GM12891 (cell line): ENCODE measurements at places on chromosomes 3 and 15.

DNA sequence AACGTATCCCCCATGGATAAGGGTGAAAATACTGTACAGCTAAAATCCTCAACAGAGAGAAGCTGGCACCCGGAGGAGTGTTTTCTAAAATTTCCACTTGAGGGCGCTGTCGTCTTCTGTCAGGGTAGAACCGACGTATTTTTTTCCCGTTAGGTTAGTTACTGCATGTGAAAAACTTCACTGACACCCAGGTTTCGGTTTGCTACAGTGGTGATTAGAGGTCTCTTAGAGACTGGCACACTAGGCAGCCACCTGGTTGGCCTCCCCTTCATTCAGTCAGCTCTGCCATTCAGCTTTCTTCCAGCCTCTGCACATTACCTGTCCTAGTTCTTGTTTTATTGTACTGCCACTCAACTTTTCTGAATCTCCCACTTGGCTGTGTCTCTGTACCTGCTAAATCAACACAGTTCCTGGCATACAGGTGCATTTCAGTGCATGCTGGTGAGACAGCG lies 18.4 kb downstream of the CCK start:
- DNase-seq: no peak

DNA sequence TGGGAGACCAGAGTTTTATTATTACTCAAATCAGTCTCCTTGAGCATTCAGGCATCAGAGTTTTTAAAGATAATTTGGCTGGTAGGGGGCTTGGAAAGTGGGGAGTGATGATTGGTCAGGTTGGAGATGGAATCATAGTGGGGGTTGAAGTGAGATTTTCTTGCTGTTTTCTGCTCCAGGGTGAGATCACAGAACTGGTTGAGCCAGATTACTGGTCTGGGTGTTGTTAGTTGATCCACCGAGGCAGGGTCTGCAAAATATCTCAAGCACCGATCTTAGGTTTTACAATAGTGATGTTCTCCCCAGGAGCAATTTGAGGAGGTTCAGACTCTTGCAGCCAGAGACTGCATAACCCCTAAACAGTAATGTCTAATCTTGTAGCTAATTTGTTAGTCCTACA lies 141.0 kb downstream of the OTOL1 start:
- no peak for DNase-seq

DNA sequence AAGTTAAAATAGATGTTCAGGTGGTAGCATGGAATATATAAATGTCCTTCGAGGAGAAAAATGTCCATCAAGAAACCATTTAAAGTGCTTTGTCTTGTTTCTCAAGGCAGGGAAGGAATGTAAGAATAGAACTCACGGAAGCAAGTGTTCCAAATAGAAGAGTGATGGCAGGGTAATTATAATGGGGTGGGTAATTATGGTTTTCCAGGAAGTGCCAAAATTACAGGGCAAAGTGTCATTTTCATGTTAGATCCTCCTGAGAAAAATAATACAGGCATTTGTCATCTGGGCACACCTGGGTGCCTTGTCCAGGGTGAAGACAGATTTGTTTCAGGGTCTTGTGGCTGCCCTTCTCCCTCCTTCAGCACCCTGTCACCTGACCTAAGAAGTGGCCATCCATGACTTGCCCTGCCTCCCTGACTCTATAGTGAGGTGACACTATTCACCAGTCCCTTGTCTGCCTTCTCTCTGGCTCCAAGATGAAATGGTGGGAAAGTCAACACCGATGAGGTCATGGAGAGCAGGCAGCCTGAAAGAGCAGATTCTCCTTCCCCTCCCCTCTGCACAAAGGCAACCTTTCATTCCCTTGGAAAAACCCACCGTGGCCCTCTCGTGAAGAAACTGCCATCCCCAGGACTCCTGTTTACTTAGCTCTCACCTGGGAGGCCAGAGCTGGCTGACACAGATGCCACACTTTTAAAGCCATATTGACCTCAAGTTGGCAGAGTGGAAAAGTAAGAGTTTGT lies 45.1 kb upstream of the AMOTL2 start:
- DNase-seq: no peak

DNA sequence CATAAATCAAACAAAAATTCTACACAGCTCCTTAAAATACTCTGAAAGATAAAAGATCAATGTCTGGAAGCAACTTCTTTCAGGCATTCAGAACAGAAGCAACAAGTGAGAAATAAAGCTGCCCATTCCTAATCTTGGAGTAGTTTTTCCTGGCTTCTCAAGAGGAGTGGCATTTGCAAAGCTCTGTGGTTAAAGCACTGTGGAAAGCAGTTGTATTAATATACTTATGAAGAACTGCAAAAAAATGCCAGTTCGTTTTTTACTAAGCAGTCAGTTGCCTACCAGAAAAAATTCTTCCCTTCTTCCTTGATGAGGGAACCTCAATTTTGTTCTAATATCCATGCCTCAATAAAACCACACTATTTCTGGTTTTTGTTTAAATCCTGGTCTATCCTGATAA lies 197.8 kb downstream of the TNIK start:
- no peak for DNase-seq

DNA sequence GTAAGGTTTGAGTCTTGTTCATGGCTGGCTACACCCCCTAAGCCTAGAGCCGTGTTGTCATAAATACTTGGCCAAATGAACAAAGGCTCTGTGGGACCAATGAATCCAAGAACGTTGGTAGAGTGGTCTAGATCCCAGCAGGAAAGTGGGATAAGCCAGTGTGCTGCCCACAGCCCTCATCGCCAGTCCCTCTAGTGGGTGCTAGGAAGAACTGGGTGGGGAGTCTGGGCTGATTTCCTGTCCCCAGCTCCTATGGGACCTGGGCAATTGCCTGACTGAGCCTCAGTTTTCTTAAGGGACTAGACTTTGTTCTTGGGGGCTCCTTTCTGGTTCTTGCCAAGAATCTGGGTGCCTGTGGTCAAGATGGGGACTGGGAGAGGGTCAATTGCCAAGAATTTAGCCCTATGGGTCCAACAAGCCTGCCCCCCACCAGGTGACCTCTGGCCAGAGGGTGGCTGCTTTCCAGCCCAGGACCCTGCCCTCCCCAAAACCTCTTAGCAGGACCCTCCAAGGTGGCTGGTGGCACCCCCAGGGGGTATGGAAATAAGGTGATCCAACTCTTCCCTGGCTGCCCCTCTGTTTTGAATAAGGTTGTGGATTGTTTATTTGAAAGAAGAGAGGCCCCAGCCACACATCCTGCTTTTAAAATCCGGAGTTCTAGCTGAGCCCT lies 42.7 kb downstream of the SMAD6 start:
- DNase-seq: no peak

DNA sequence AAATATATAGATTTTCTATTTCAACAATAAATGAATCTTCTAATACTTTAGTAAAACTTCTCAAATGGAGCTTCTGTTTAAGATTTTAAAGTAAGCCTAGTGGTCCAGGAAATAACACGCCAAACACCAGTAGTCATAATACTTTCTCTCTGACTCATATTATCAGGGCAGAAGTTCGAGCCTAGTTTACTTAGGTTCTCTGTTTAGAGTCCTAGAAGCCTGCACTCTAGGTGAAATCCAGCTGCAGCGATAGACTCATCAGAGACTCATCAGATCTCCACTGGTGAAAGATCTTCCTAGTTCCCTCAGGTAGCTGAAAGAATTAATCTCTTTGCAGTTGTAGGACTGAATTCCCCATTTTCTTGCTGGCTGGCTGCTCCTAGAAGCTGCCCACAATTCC lies 552.5 kb upstream of the ROBO2 start:
- DNase-seq: no peak

GRCh38 chr15:67836134-67836455 lies 3.8 kb downstream of the RNU6-1 start:
- no peak for DNase-seq

- DNase-seq: peak; percentile 75
Observed at GRCh38 chr15:40279437-40280141, 3.3 kb downstream of the ANKRD63 start.

DNA sequence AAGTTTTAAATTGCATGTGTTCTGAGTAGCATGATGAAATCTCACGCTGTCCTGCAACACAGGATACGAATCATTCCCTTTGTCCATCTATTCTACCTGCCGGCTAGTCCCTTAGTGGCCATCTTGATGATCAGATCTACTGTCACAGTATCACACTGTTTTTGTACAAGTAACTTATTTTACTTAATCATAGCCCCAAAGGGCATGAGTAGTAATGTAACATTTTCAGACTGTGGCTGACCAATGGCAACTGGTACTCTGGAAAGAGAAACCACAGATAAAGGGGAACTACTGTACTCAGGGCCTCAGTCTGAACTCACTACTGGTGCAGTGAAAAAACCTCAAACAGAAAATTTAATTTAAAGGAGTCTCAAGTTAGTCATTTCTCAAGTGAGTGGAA lies 127.3 kb upstream of the MRPL3 start:
- DNase-seq: peak; percentile 27

DNA sequence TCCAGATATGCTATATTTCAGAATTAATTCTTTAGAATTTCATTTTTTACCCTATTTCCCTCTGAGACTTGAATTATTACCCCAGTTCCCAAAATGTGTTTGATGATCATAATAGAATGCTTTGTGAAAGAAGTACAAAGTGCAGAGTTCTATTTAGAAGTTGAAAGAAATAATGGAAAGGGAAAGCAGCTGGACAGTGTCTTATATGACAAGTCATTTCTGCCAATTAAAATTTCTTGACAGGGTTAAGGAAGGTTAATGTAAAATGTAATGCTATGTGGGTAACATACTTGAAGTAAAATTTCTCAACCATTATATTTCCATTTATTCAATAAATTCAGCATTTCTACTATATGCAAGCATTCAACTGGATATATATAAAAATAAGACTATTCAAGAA lies 33.1 kb downstream of the FGF7 start:
- DNase-seq: no peak

DNA sequence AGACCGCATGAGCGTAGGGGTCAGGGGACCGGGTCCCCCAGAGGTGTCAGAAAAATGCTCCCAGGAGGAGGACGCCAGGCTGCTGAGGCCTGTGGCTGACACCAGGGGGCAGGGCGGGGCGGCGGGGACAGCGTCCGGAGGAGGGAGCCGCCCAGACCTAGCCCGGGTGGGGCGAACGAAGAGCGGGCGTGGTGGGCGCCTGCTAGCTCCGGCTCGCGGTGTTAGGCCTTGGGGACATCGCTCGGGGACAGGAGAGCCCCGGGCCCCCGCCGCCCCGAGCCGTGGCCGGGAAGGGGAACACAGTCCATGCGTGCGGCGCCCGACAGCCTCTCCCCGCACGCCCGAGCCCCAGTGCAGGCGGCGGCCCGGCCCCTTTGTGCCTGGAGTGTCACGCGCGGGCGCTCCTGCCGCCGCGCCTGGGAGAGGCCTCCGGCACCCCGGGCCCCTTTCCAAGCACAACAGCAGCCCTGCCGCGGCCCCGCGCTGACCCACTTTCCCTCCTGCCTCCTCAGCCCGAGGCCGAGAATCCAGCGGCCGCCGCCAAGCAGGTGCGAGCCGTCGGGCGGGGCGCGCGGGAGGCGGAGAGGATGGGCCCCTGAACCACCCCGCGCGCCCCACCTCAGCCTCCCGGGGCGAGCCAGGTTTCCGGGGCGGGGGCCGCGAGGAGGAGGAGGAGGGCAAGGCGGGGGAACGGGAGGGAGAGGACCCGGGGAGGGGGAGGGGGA lies 111.0 kb upstream of the KLF13 start:
- DNase-seq: peak; percentile 90

GRCh38 chr15:35557012-35557411 lies 11.0 kb upstream of the DPH6 start:
- no peak for DNase-seq

DNA sequence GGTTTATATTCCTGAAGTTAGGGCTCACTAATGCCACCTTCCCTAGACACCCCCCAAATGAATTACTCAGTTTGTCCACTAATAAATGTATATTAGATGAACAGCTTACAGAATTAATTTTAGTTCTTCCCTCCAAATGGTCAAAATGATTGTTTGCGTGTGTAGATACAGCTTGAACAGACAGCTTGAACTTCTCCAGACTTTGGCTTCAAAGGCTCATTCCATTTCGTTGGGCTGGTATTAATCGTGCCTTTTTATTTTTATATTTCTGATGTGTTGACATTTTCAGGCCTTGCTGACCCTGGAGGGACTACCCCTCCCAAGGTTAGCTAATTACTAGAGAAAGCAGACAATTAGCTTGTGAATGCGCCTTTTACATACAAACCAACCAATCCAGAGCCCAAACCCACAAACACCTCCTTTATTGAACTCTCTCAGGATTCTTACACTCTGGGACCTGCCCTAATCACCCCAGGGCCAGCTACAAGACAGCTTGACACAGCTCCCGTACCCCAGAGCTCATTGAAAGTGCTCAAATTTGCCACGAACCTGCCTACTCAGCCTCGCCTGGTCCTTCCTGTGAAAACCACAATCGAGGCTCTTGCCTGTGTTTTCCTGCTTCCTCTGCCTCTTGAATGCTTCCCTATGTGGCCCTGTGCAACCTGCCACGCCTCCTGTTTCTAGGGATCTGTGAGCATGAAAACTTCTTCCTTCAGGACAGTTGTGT lies 40.3 kb downstream of the RPL22L1 start:
- DNase-seq: no peak

- no peak for DNase-seq
Observed at GRCh38 chr3:196287090-196287439, 461 bp downstream of the PCYT1A start.

DNA sequence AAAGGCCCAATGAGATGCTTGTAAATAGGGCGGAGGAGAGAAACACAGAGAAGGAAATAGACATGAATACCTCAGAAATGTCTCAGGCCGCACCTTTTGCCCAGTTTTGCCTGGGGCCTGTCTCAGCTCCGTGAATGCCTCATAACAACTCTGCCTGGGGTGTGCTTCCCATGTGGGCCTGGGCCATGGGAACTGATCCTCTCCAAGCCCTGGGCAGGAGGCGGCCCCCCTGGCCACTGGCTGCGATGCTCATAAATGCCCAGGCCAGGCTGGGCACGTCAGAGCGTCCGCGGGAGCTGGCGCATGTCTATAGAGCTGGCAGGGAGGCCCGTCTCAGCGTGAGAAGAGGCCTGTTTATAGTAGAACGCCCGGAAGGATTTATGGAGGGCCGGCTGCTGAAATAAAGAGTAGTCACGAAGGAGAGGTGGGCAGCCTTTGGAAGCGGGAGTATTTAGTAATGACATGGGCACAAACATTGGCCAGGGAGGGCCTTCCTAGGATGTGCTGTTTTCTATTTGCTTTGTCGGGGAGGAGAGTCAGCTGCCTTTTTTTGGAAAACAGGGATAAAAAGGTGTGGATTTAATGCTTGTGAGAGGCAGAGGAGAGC lies 85.9 kb upstream of the IGF1R start:
- DNase-seq: no peak

DNA sequence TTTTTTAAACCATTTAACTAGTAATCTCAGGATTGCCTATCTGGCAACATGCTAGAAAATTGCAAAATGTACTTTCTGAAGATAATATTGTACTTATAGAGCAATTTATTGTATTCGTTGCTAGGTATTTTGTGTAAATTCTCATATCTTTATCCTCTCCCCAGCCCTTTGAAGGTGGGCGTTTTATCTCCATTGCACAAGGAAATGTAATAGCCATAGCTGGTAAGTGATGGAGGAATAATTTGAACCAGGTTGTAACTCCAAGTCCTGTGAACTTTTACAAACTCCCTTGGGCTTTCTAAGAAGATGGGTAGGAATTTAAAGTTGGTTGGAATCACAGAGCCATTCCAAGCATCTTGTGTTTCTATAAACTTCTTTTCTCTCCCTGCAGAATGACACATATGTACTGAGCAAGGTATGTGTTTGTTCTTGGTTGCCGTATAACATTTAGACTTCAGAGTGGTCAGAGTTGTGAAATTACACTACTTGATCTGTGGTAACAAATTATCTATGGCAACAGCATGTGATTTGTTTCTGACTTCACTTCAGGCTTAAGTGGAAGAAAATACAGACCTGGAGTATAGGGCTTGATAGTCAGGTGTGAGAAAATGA lies 170.9 kb downstream of the AKAP13 start:
- DNase-seq: no peak

- DNase-seq: no peak
Observed at GRCh38 chr3:47082519-47082918, 81.4 kb downstream of the SETD2 start.
